Adipocyte (in vitro differentiated cells): ENCODE measurements at places on chromosomes 2 and 18.

GRCh38 chr18:68035774-68036522 lies 519.4 kb upstream of the DSEL start:
- DNase-seq = peak; percentile 43

GRCh38 chr2:113878743-113879142 lies 11.1 kb upstream of the ACTR3 start:
- no peak for DNase-seq

- peak; percentile 91 for DNase-seq
These were observed 118.7 kb downstream of the KCTD1 start for GRCh38 chr18:26429535-26430226.

DNA sequence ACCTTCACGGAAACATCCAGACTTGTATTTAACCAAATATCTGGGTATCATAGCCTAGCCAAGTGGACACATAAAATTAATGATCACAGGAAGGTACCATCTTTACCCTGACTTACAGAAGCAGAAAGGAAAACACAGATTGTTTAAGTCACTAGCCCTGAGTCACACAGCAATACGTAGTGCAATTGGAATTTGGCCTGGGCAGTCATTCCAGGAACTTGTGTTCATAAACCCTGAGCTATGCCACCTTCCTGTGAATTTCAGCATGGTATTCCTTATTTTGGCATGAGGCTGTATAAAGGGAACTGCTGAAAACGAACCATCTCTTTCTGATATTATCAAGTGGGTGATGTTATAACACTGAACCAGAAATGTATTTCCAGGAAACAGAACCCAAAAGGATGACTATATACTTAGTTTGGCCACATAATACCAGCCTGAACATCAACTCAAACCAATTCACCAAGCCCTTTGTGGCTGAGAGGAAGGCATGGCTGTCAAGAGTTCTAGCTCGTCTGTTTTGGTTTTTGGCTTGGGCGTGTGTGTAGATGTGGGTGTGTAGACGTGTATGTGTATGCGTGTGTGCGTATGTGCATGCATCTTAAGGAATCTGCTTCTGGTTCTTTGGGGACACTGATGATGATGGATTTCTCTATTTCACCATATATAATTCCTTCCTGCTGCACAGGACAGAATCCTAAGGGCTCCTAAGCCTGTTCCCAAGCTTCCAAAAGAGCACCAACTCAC lies 533.4 kb upstream of the ID2 start:
- DNase-seq = peak; percentile 87

- no peak for DNase-seq
These were observed 122.7 kb upstream of the RIOK3 start for GRCh38 chr18:23330423-23330822.

- no peak for DNase-seq
These were observed 154.8 kb downstream of the MBP start for GRCh38 chr18:76977684-76978232.

GRCh38 chr2:147646818-147647468 lies 197.9 kb upstream of the ACVR2A start:
- DNase-seq = no peak

- DNase-seq = no peak
These were observed 13.6 kb upstream of the APCDD1 start for GRCh38 chr18:10440884-10441283.
